ENCODE measurements at places on chromosomes 4 and X.

DNA sequence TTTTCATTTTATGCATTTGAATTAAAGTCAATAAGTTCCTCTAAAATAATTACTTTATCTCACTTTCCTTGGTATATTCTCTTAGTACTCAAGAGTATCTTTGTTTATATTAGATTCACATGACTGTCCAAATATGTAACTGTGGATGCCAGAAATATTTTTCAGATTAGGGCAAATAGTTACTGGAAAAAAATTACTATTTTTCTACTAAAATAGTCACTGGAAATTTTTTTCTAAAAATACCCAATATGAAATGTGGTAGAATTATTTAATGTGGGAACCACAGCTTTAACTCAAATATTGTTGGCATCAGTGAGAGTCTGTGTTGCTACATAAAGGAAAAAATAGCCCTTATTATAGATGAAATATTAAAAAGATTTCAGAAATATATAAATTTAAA is 70.4 kb upstream of the NMU start:
- DNase-seq = no peak

- DNase-seq = no peak
Observed at GRCh38 chr4:186097386-186097785, 7.1 kb upstream of the FAM149A start.

GRCh38 chr4:110149089-110149488 is 49.3 kb downstream of the ELOVL6 start:
- DNase-seq = peak; percentile 13

DNA sequence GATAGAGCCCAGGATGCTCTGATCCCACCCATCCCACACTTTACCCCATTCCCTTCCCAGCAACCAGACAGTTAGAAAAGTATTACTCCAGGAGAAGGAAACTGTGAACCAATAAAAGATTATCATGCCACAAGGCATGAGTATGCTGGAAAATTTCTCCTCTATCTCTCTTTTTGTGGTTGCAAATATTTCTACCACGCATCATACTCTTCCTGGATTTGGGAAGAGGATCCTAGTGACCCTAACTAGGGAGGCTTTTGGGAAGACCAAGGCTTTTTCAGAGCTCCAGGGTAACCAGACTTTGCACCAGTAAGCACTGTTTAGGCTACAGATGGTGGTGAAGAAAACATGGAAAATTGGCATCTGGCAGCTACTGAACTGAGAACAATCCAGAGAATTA is 257.6 kb upstream of the CLNK start:
- DNase-seq = no peak

Data from NCI-H526 (cell line).